ENCODE measurements at places on chromosomes 1 and 21.

DNA sequence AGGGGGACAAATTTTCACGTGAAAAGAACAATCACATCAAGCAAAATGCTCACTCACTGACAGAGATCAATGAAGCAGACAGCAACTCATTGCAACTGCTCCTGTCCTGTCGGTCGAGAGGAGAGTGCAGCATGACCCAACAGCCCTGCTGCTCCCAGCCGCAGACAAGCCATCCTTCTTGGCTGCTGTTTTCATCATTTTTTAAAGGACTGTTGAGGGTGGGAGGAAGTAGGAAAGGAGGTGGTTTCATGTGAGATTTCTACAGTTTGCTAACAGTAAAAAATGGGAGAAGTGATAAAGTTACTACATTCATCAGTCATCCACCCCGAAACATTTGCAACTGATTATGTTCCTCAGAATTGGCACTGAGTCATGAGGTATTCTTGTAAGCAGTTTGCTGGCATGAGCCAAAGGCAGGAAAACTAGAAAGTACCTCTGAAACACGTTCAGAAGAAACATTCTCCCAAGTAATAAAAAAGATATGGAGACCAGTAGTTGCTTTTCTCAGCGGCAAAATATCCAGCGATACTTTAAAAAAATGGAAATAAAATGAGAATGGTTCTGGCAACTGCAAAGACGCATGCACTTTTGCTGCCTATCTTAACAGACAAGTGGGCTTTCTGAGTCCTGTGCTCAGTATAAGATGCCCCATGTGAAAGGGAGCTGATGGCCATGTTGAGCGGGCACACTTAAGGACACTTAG is 72.0 kb upstream of the CLDN14 start:
- DNase-seq, result no peak

- DNase-seq, result no peak
Measured at GRCh38 chr1:12276225-12276624, 46.4 kb downstream of the VPS13D start.

DNA sequence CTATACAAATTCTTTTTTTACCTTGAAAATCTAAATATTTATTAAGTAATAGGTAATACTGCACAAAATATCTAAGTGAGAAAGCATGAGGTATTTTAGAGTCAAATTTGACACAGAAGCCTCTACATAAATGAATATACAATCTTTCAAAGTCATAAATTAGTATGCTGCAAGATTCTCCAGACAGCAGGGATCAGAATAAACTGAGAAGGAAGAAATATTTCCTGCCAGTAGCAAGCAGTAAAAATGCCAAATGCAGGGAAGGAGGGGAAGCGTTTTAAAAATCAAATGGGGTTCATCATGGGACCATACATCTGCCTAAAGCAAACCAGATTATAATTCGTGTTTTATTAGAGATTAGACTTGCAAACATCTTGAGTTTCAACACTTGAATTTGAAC is 18.9 kb downstream of the COLGALT2 start:
- no peak for DNase-seq

GRCh38 chr1:67749844-67750690 is 65.1 kb downstream of the GADD45A start:
- DNase-seq, result no peak

DNA sequence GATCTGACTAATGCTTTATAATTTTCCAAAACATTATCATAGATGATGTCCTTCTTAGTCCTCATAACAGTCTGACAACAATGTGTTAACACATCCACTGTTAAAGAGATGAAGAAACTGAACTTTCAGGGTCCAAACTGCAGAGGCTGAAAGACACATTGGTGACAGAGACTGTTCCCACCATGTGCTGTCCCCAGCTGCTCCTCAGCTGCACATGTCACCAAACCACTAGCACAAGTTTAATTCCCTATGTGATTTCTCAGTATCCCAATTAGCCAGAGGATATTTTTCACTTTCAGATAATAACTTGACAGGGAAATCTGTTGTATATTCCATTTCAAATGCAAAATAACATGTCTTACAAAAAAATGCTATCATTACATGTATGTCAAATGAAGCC is 24.6 kb downstream of the LAMC2 start:
- DNase-seq, result no peak

All from activated CD4-positive, CD25-positive, alpha-beta regulatory T cell (primary cell).